Stimulated activated CD4-positive, alpha-beta T cell treated with anti-CD3 and anti-CD28 coated beads, Interleukin-12 subunit alpha, Interleukin-12 subunit beta, amount 100 ng/mL, for 4 hours (primary cell): ENCODE measurements at places on chromosomes 16 and 17.

GRCh38 chr16:81767987-81768592, 11.0 kb upstream of the PLCG2 start:
- DNase-seq, result no peak

DNA sequence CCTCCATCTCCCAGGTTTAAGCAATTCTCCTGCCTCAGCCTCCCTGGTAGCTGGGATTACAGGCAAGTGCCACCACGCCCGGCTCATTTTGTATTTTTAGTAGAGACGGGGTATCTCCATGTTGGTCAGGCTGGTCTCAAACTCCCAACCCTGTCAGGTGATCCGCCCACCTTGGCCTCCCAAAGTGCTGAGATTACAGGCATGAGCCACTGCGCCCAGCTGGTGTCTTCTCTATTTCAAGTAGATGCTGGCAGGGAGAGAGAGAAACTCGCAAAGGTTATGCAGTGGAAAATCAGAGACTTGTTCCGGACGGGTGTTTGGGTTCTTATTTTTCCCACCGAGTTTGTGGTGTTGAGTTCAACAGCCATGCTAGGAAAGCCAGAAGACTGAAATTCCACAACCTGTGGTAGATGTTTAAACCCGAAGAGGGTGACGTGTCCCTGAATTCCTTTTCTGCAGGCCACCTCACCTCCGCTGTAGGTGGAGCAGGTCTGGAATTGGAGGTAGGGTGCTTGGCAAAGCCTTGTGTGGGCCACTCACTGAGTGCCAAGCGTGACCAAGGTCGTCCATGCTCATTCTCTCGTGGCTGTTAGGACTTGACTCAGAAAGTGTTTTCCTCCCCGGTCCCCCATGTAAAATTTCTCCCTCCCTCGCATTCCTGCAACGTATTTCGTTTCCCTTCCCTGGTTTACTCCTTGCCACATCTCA, 7.3 kb upstream of the ZDHHC7 start:
- no peak for DNase-seq

DNA sequence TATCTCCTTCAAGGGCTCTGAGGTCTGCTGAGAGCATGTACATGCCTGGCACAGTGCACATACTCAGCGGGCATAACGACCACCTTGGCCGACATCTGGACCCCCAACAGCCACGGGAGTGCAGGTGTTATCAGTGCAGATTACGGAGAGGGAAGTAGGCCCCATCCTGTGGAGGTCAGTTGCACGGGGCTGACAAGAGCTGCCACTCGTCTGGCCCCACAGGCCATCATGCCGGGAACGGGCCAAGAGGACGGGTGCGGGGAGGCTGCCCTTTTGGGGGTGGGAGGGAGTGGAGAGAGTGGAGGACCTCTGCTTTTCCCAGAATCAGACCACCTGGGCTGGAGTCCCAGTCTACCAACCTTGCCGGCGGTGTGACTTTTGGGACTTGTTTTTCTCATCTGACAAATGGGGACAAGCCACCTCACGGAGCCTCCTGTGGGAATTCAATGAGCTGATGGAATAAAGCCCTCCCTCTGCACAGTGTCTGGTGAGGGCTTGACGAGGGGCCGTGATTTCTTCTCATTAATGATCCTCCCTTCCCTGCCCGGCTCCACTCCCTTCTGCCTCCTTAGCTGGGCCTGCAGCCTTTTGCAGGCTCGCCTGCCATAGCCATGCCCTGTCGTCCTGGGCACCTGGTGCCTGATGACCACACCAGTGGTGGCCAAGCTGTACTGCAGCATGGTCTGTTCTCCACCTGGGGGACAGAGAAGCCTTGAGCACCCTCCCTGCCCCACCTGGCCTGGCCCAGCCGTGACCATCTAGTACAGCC, 4.6 kb downstream of the PRSS33 start:
- DNase-seq, result no peak

- no peak for DNase-seq
These were observed 789 bp upstream of the TERF2 start for GRCh38 chr16:69386596-69386995.

DNA sequence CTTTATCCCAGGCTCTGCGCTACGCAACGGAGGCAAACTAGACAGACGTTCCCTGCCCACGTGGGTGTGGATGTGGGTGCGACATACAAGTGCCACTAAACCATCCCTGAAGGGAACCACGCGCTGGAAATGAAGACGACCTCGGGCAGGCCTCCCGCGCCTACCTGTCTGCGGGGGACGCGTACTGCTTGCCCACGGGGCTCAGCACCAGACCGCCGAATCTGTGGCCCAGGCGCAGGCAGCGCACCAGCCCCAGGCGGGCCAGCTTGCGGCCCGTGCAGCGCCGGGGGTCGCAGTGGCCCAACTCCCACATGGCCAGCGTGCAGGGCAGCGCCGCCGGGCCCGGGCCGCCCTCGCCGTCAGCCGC, 480 bp downstream of the TSR3 start:
- no peak for DNase-seq

GRCh38 chr16:70163596-70163995, 10.0 kb upstream of the CLEC18C start:
- no peak for DNase-seq

DNA sequence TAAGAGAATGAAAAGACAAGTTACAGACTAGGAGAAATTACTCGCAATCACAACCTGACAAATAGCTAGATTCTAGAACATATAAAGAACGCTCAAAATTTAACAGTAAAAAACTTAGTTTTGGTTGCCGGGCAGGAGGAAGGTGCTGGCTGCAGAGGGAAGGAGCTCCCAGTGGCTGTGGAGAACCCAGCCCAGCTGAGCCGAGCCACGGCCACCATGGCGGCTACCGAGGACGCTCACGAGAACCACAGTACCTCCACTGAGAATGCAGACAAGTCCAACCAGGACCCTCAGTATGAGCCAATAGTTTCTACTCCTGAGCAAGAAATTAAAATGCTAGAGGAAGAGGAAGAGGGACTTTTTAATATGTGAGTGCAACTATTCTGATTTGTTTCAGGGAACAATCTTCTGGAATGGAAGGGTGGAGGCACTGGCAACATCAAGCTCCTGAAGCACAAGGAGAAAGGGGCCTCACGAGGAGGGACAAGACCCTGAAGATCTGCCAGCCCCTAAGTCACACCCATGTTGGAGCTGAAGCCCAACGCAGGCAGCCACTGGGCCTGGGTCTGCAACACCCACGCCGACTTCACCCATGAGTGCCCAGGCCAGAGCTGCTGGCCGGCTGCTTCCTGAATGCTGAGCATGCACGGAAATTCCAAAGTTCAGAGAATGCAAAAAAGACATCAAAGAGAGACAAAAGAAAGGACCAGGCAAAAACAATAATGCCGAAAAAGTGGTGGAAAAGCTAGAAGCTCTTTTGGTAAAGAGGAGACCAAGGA, 55.0 kb downstream of the DNAH17 start:
- DNase-seq, result no peak

- no peak for DNase-seq
These were observed 44.4 kb downstream of the CLEC19A start for GRCh38 chr16:19329932-19330331.

DNA sequence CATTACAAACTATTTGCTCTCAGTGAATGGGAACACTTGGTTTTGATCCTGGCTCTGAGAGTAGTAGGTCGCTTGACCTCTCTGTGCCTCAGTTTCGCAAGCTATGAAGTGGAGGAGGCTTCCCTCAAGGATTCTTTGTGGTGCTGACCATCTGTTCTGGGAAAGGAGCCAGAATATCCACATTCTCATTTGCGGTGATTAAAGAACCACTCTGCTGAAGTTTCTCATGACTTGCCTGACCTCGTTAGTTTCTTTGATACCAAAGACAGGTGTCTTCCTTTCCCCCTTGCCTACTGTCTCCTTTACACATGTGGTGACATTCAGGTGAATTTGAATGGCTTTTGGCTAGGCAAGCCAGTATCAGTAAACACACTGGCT, 116.0 kb downstream of the SNX29 start:
- DNase-seq, result no peak

- DNase-seq, result peak; percentile 23
These were observed 363.7 kb downstream of the SNX29 start for GRCh38 chr16:12340151-12340733.

DNA sequence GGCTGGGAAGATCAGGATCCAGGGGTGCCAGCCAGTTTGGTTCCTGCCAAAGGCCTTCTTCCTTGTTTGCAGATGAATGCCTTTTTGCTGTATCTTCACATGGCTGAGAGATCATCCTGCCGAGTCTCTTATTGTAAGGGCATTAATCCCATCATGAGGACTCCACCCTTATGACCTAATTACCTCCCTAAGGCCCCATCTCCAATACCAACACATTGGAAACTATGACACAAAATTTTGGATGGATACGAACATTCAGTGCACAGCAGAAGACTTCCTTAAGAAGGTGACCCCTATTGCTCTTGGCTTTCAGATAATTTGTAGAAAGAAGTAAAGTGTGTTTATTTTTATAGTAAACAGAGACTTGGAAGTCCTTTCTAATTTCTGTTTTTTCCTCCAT, 1164.7 kb upstream of the CDH8 start:
- no peak for DNase-seq

DNA sequence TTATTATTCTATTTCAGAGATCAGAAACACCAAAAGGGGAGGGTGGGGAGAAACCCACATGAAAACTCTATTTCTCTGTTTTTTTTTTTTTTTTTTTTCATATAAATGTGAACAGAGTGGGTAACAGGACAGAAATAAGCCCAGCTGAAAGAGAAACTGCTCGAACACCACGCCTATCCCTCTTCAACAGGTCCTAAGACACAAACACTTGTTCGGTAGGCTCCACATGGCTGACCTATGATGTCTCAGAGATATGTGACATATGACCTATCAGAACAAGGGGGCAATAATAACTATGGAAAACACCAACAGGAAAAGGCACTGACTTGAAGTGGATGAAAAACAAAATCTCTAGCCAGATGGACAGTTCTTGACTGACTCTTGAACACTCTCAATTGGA, 44.8 kb downstream of the PARN start:
- no peak for DNase-seq

- DNase-seq, result no peak
These were observed 190.6 kb upstream of the TBX2 start for GRCh38 chr17:61209106-61209439.

- no peak for DNase-seq
These were observed 22.6 kb downstream of the TTYH2 start for GRCh38 chr17:74235911-74236371.

DNA sequence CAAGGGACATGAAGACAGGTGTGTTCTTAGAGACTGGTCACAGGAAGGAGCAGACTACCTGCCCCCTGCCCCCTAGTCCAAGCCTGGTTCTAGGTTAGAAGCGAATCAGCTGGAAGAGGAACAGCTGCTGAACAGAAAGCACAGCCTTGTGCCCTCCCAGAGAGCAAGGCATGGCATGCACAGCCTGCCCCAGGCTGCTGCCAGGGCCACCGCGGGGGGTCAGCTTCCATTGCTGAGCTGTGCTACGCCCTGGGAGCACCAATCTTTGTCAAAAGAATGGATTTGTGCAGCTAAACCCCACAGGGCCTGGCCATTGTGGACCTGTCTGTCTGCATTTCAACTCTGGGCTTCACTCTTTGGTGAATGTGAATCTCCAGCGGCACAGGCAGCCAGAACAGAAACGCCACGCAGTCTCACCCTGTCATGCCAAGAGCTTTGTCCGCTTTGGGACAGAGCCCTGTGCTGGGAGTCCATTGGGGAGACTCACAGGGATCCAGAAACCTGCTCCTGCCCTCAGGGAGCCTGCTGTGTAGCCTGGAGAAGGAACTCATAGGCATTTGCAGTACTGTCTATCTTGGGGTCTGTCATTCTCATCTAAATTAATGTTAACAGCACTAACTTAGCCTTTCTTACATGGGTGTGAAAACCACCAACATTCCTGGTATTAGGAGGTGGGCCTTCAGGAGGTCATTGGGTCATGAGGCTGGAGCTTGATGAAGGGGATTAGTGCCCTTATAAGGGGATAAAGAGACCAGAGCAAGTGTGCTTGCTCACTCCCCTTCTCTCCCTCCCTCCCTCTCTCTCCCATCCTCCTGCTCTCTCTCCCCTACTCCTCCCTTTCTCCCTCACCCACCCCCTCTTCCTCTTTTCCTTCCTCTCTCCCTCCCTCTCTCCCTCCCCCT, 25.6 kb upstream of the CDRT4 start:
- no peak for DNase-seq

- DNase-seq, result no peak
These were observed 8.3 kb downstream of the SLC35G3 start for GRCh38 chr17:35185849-35186248.

DNA sequence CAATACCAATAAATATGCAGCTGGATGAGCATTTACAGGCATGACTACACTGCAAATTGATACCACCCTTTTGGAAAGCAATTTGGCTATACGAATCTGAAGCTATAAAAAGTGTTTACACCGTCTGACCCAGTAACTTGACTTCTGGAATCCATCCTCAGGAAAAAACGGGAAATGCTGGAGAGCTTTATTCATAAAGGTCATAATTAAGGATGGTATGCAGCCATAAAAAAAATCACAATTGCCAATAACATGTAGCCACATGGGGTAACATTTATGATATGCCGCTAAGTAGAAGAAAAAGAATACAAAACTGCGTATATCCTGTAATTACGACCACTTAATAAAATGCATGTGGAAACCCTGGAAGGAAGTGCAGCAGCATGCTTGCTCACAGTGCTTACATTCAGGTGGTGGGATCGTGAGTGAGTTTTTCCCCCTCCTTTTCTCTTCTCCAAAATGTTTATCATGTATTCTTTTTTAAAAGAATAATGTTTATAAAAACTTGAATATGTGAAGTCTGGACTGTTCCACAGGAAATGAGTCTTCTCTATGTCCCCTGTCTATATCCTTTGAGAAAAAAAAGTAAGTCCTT, 34.2 kb downstream of the COPRS start:
- DNase-seq, result no peak
